ENCODE measurements at places on chromosomes 3 and 15. TPM values are rescaled to one million over a fixed set of nuclear protein-coding genes. Genes with fewer than 3 reads are reported as not detected.

DNA sequence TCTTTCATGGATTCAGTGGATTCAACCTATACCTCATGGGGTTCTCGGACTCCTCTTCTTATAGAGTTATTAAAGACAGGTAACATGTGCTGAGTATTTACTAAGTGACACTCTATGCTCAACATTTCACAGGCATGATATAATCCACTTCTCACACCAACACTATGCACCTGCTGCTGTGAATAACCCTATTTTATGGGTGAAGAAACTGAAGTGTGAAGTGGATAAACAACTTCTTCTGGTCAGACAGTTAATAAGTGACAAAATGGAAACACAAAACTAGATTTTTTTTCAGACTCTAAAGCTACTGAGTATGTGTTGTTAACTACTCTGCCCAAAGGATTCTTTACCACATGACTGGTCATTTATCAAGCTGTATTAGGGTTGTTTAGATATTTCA lies 403.5 kb downstream of the DIPK2A start:
- no peaks in the 10 kb centered on the region for H3K27me3 ChIP-seq
- peak overlapping the region; percentile 50 for H3K27ac ChIP-seq
- H3K4me3 ChIP-seq = no peak overlapping the region
- H3K36me3 ChIP-seq = no peaks in the 10 kb centered on the region
- peak; percentile 47 for DNase-seq

- no peaks in the 10 kb centered on the region for H3K4me1 ChIP-seq
- peak overlapping the region; percentile 43 for H3K4me3 ChIP-seq
- peaks cover 21% of the 10 kb centered on the region for H3K27me3 ChIP-seq
Observed at GRCh38 chr3:49199239-49199899, 28.0 kb downstream of the KLHDC8B start.

DNA sequence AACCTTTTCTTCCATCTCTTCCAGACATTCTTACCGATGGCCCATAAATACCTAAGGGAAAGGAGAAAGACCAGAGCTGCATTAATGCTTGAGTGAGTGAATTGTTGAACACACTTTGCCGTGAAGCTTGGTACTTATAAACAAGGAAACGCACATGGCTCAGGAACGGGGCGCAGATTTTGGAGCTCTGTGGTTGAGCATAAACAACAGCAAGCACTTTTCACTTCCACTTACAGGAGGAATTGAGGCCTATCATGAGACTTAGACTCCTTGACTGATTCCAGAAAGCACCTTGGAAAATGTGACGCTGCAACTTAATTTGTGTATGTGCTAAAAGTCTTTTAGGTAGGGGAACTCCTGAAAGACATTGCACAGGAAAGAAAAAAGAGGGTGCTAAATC lies 197.5 kb upstream of the FEZF2 start:
- DNase-seq = no peak
- H3K36me3 ChIP-seq = no peaks in the 10 kb centered on the region
- no peaks in the 10 kb centered on the region for H3K27me3 ChIP-seq
- no peaks in the 10 kb centered on the region for H3K4me1 ChIP-seq
- no peak overlapping the region for H3K4me3 ChIP-seq

DNA sequence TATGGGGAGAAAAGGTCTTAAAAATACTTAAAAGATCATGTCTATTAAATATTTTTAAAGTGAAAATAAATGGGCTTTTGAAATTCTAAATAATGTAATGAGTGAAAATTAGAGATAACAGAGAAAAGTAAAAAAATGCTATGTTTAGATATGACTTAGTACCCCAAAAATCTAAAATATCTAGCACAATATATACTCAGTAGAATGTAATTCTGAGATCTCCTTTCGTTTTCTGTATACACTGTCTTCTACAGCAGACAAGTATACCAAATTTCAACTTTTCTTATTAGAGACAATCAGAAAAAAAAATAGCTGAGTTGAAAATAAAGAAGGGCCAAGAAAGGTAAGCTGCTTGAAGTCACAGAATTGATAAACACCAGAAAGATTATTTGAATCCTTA lies 140.8 kb downstream of the ADAM10 start:
- no peak for DNase-seq
- H3K4me1 ChIP-seq = peaks cover 25% of the 10 kb centered on the region
- no peaks in the 10 kb centered on the region for H3K27me3 ChIP-seq
- peaks cover 9% of the 10 kb centered on the region for H3K36me3 ChIP-seq

GRCh38 chr3:184825121-184825820 lies 13.3 kb downstream of the VPS8 start:
- no peak overlapping the region for H3K4me3 ChIP-seq
- no peaks in the 10 kb centered on the region for H3K27me3 ChIP-seq
- DNase-seq = peak; percentile 87
- H3K4me1 ChIP-seq = peaks cover 22% of the 10 kb centered on the region
- no peaks in the 10 kb centered on the region for H3K36me3 ChIP-seq

DNA sequence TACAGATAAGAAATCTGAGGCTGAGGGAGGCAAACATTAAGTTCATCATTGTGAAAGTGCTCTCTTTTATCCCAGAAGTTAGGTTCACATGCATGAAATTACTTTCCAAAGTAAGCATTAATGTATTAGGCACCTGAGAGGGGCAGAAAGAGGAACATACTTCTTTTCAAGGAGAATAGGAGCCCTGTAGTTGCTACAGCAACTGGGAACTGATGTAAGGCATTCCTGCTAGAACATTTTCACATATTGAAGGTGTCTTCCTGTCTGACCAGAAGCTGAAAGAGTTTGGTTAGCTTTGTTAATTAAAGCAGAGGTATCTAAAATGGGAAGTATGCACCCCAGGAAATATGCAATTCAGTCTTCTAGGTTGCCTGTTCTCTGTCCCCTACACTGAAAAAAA lies 65.5 kb upstream of the ZBTB20 start:
- no peak for DNase-seq
- H3K27me3 ChIP-seq = no peaks in the 10 kb centered on the region
- H3K4me3 ChIP-seq = no peak overlapping the region
- H3K4me1 ChIP-seq = peaks cover 2% of the 10 kb centered on the region

- DNase-seq = no peak
- no peaks in the 10 kb centered on the region for H3K36me3 ChIP-seq
- no peak overlapping the region for H3K27ac ChIP-seq
- H3K4me1 ChIP-seq = no peaks in the 10 kb centered on the region
Observed at GRCh38 chr3:131807822-131808221, 227.0 kb downstream of the CPNE4 start.

DNA sequence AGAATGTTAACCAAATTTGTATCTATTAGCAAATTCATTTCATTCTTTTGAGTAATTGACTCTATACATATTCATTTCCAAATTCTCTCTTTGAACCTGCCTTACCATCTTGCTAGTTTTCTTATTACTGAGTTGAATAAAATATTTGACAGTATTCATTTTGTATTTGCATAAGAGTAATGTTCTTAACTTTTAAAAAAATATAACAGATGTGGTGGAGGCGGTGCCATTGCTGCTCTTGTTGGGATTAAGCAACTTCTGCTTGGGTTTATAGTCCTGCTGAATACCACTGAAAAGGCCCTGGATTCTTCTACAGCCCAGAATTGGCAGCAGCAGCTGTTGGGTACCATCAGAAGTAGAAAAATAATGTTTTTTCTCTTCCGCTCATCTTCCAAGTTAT lies 148.9 kb upstream of the PEX5L start:
- no peak overlapping the region for H3K4me3 ChIP-seq
- DNase-seq = no peak
- no peaks in the 10 kb centered on the region for H3K27me3 ChIP-seq
- H3K36me3 ChIP-seq = no peaks in the 10 kb centered on the region

DNA sequence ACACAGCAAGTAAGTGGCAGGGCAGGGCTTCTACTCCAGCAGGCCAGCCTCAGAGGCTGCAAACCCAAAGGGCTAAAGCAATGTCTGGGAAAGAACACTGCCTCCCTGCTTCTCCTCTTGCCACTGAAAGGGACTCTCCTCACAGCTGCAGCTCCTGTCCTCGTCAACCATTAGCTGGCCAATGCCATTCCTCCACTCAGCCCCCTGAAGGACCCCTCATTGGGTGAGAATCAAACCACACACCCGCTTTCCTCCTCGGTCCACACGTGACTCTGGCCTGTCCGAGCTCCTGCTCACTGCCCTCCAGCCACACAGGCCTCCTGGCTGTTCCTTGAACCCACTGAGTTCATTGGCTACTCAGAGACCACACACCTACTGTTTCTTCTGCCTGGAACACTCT lies 253.7 kb upstream of the TLE3 start:
- peaks cover 5% of the 10 kb centered on the region for H3K27me3 ChIP-seq
- H3K4me3 ChIP-seq = no peak overlapping the region
- H3K36me3 ChIP-seq = no peaks in the 10 kb centered on the region
- DNase-seq = no peak
- H3K27ac ChIP-seq = no peak overlapping the region
- H3K4me1 ChIP-seq = no peaks in the 10 kb centered on the region

GRCh38 chr3:77039606-77040171 lies at the start of gene ROBO2:
ROBO2 (plus strand) TSS chr3:77040099; CDS start chr3:77040786, 687 bp downstream.
- peak; percentile 40 for DNase-seq
- no peaks in the 10 kb centered on the region for H3K36me3 ChIP-seq
- peak within 1 kb of the TSS; percentile 71 for H3K4me3 ChIP-seq
- peaks cover 6% of the 10 kb centered on the region for H3K4me1 ChIP-seq
- peaks cover 4% of the 10 kb centered on the region for H3K27me3 ChIP-seq
- H3K27ac ChIP-seq = peak within 1 kb of the TSS; percentile 58

DNA sequence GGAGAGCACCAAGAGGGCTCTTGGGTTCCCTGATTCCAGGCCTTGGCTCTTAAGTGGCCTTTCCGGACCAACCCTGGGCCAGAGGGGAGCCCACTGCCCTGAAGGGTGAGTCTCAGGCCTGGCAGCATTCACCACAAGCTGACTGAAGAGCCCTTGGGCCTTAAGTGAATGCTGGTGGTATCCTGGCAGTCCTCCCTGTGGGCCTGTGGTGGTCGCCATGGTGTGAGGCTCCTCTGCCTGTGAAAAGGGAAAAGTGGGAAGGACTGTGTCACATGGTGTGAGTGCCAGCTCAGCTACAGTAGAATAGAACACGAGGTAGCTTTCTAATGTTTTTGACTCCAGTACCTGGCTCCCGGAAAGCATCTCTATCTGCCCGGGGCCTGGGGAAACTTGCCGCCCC lies 15.3 kb downstream of the CHDH start:
- H3K4me3 ChIP-seq = no peak overlapping the region
- no peaks in the 10 kb centered on the region for H3K27me3 ChIP-seq

- no peaks in the 10 kb centered on the region for H3K36me3 ChIP-seq
- no peak overlapping the region for H3K27ac ChIP-seq
- no peak for DNase-seq
- no peak overlapping the region for H3K4me3 ChIP-seq
Observed at GRCh38 chr3:170689296-170689829, 103.5 kb upstream of the SLC7A14 start.

DNA sequence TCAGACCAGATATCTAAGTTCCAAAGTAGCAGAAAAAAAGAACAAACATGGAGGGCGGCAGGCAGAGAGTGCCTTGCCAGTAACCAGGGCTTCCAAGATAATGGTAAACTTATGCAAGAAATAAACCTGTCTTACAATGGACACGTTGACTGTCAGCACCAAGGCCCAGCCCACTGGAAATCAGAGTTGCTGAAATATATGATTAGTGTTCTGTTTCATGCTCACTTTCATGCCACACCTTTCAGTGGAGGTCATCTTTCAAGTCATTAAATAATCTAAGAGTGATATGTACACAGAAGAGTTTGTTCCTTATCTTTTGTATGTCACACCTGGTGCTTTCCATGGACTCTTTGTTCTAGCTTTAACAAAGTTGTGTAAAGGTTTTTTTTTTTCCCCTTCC lies 358.1 kb downstream of the MECOM start:
- no peaks in the 10 kb centered on the region for H3K36me3 ChIP-seq
- peaks cover 6% of the 10 kb centered on the region for H3K4me1 ChIP-seq
- peak overlapping the region; percentile 57 for H3K27ac ChIP-seq
- no peaks in the 10 kb centered on the region for H3K27me3 ChIP-seq

DNA sequence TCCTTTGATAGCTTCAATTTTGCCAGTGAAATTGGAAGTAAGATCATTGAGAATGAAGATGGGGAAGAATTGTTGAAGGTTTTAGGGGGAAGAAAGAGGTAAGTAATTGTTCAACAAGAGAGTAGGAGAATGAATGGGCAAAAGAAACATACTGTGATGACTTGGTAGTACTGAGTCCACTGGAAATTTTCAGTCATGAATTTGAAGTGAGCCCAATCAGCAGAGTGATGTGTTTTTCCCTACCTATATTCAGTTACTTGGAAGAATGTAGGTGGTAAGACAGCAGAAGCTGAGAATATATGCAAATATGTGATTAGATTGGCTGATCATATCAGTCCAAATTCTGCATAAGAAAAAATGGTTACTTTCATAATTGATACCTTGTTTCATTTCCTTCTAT lies 569.6 kb downstream of the AGBL1 start:
- no peak for DNase-seq
- H3K36me3 ChIP-seq = no peaks in the 10 kb centered on the region
- H3K27me3 ChIP-seq = no peaks in the 10 kb centered on the region
- no peak overlapping the region for H3K27ac ChIP-seq
- H3K4me1 ChIP-seq = no peaks in the 10 kb centered on the region

- peaks cover 44% of the 10 kb centered on the region for H3K36me3 ChIP-seq
- peak; percentile 53 for DNase-seq
- peaks cover 49% of the 10 kb centered on the region for H3K4me1 ChIP-seq
- no peaks in the 10 kb centered on the region for H3K27me3 ChIP-seq
- no peak overlapping the region for H3K27ac ChIP-seq
Observed at GRCh38 chr3:69182588-69183316, 60.4 kb upstream of the LMOD3 start.

DNA sequence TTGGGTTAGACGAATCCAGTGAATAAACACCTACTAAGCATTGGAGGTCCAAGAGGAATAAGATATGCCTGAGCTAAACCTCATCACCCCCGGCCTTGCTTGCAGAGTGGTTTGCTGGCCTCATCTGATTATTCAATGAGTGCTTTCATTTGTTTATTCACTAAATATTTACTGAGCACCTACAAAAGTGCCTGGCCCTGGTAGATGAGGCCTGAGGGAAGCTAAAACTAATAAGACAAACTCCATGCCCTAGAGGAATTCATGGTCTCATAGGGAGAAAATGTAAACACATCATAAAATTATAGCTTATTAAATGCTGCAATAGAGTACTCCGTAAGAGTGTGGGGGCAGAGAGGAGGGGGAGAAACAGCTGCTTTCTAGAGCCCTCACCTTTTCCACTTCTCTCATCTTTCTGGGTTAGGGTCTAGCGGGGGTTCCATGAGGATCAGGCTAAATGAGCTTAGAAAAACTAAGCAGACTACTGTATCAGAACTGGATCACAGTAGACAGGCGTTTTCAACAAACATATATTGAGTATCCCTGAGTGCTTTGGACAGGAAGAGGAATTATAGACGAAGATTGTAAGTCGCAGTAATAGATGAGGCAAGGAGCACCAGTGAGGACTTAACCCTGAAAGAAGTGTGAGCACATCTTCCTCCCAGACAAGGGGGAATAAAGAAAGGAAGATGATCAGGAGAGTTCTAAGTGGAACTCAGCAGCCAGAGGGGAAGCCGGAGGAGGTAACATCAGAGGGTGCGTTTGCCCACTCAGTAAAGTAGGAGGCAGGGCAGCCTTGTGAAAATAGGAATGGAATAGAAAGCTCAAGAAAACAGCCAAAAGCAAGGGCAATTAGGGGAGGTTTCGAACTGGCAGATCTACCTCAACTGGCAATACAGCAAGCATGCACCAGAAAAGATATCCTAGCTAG lies 31.5 kb upstream of the LAMP3 start:
- no peak overlapping the region for H3K27ac ChIP-seq
- H3K36me3 ChIP-seq = no peaks in the 10 kb centered on the region
- no peak for DNase-seq
- H3K4me1 ChIP-seq = no peaks in the 10 kb centered on the region
- H3K4me3 ChIP-seq = no peak overlapping the region

LIPH gene
- polyA plus RNA-seq = 6.9 TPM

CLRN1 gene
- 8.7 TPM for polyA plus RNA-seq

PTX3 gene
- 9.2 TPM for polyA plus RNA-seq

AMT gene
- 42.3 TPM for polyA plus RNA-seq

ADGRG7 gene
- polyA plus RNA-seq = 56.1 TPM

GJD2 gene
- 0.09 TPM for polyA plus RNA-seq

MELTF gene
- 414 TPM for polyA plus RNA-seq

C15orf61 gene
- 4.9 TPM for polyA plus RNA-seq

UBAP1L gene
- 4.9 TPM for polyA plus RNA-seq

GPR176 gene
- polyA plus RNA-seq = 9.4 TPM

All from large intestine (tissue), 12 donors.